ENCODE measurements at places on chromosomes 5 and 9. TPM values are rescaled to one million over a fixed set of nuclear protein-coding genes. Genes with fewer than 3 reads are reported as not detected.

DNA sequence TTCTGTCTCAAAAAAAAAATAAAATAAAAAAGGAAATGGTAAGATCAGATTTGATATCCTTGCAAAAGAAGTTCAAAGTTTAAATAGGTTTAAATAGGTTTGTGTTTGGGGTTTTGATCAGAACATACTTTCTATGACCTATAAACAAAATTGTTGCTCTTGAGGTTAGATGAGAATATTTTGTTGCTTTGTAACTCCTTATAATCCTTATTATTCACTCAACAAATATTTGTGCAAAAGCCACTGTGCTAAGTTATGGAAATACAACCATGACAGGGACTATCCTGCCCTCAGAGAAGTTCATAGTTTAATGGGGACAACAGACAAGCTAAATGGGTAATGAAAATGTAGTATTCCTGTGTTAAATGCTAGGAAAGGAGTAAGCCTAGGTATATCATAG lies 71.5 kb downstream of the INVS start:
- no peak overlapping the region for H3K27ac ChIP-seq
- no peak for DNase-seq
- peaks cover 29% of the 10 kb centered on the region for H3K36me3 ChIP-seq
- no peak overlapping the region for H3K4me3 ChIP-seq

GRCh38 chr9:89032173-89032572 lies 40.9 kb downstream of the S1PR3 start:
- no peak for DNase-seq
- no peak overlapping the region for H3K27ac ChIP-seq
- H3K27me3 ChIP-seq = no peaks in the 10 kb centered on the region
- H3K4me1 ChIP-seq = no peaks in the 10 kb centered on the region
- no peak overlapping the region for H3K4me3 ChIP-seq

DNA sequence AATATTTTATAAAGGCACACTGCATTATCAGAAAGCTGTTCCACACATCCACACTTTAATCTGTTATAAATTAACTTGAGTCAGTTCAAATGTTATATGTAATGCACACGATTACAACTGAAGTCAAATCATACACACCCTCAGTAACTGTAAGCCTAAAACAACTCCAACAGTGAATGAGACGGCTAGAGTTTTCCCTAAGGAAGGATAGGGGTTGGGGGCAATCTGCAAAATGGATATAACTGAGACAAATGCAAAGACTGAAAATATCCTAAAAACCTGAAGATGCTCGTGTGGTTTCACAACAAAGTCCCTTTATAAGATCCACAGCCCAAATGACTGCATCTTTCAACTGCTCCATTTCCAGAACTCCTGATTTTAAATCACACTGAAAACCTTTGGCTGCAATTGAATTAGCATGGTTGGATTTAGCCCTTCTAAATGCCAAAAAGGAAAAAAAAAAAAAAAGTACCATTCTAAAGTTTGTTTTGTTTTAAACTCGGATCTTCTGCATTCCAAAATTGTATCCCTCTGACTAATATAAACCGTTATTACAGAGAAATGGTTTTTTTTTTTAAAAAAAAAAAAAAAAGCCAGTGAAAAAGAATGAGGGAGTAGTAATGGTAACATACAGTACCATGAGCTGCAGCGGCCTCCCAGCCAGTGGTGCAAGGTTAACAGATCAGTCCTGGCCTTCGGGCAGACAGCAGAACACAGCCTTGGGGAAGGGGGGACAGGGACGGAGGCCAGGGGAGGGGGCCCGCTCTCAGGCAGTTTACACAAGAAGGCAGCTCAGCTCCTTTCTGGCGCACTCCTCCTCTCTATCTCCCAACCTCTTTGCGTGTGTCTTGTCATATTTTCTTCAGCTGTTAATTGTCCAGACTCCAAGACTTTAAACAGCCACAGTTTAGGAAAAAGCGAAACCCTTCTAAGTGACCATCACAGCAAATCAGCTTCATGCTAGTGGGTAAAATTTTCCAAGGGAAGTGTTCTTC lies 166.1 kb downstream of the BNC2 start:
- H3K27ac ChIP-seq = no peak overlapping the region
- DNase-seq = peak; percentile 64
- H3K27me3 ChIP-seq = no peaks in the 10 kb centered on the region
- peak overlapping the region; percentile 11 for H3K4me3 ChIP-seq
- peaks cover 5% of the 10 kb centered on the region for H3K4me1 ChIP-seq
- H3K36me3 ChIP-seq = 0 out of 2 replicates have a peak, but pooled peaks cover 3% of the 10 kb centered on the region

DNA sequence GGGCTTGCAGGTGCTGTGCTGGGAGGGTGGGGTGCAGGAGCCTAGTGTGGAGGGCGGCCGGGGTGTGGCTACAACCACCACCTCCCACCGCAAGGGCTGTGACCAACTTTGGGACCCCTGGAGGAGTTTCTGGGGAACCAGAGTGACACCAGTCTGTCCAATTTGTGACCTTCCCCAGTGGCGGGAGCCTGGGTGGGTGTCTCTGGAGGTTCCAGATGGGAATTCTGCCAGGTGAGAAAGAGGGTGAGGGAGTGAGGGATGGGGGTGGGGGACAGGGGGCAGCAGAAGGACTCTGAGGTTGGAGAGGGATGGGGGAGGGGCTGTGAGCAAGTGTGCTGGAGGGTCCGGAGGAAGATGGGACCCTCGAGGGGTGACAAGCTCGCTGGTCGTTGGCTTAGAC lies 4.2 kb upstream of the CACNA1B start:
- no peak overlapping the region for H3K27ac ChIP-seq
- H3K36me3 ChIP-seq = no peaks in the 10 kb centered on the region
- no peaks in the 10 kb centered on the region for H3K4me1 ChIP-seq
- no peak for DNase-seq
- H3K27me3 ChIP-seq = no peaks in the 10 kb centered on the region

SMIM33 gene
- not detected for total RNA-seq

TAF11L10 gene
- total RNA-seq = not detected

DNM1 gene
- 58.0 TPM for total RNA-seq

- no peak overlapping the region for H3K4me3 ChIP-seq
- no peak overlapping the region for H3K27ac ChIP-seq
- H3K27me3 ChIP-seq = no peaks in the 10 kb centered on the region
- no peaks in the 10 kb centered on the region for H3K4me1 ChIP-seq
Observed at GRCh38 chr9:115764645-115765044, 388.9 kb upstream of the PAPPA start.

DNA sequence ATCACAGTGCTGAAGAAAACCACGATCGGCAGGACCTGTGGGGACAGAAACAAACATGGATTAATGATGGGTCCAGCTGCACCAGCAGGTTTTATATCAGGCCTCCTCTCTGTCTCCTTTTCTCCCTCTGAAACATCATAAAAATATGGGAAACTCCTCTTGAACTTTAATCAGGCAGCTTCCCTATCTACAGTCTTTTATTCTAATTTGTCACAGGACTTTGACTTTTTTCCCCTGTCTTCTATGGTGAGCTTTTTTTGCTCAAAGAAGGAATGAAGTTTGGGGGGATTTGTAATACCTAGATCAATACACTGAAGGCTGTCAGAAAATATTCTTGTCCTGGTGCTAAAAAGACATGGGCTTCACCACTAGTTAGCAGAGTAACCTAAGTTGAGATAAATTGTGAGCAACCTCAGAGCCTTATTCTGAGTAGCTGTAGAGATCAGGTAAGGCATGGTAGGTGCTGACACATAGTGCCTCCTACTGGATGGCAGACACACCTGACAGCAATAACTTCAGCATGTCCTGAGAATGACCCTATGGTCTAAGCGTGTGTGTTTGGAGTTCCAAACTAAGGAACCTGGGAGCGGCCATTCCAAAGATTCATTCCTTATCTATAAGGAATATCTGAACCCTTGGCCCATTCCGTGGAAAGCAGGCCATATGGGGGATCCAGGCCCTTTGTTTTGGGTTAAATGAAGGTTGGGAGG lies 46.2 kb downstream of the SLC28A3 start:
- H3K27me3 ChIP-seq = no peaks in the 10 kb centered on the region
- peaks cover 6% of the 10 kb centered on the region for H3K4me1 ChIP-seq
- no peak overlapping the region for H3K27ac ChIP-seq
- DNase-seq = peak; percentile 59

ARHGEF39 gene
- total RNA-seq = 21.6 TPM

- no peaks in the 10 kb centered on the region for H3K4me1 ChIP-seq
- no peak overlapping the region for H3K4me3 ChIP-seq
- H3K36me3 ChIP-seq = peaks cover 7% of the 10 kb centered on the region
- no peaks in the 10 kb centered on the region for H3K27me3 ChIP-seq
- no peak overlapping the region for H3K27ac ChIP-seq
Observed at GRCh38 chr9:33458444-33458843, 11.1 kb upstream of the AQP3 start.

- H3K36me3 ChIP-seq = no peaks in the 10 kb centered on the region
- H3K4me1 ChIP-seq = no peaks in the 10 kb centered on the region
- no peak overlapping the region for H3K27ac ChIP-seq
- no peak overlapping the region for H3K4me3 ChIP-seq
- no peaks in the 10 kb centered on the region for H3K27me3 ChIP-seq
Observed at GRCh38 chr9:135078361-135078821, 9.1 kb upstream of the OLFM1 start.

DNA sequence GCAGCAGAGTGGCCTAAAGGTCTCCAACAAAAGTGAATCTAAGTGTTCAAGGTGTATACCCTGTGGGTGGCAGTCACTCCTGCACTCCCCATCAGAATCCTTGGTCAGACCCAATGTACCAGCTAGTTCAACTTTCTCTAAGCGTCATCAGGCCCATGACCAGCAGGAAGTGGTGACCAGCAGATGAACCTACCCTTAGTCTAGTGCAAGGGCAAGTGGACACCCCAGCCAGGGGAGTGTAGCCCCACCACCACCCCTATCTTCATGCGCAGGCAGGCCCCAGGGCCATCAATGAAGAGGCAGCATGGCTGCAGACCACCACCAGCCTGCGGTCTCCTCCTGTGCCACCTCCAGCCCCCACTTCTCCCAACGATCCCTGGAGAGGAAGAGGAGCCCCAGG lies 213.1 kb downstream of the AGTPBP1 start:
- H3K27ac ChIP-seq = no peak overlapping the region
- H3K36me3 ChIP-seq = no peaks in the 10 kb centered on the region
- no peak overlapping the region for H3K4me3 ChIP-seq
- H3K4me1 ChIP-seq = no peaks in the 10 kb centered on the region
- H3K27me3 ChIP-seq = no peaks in the 10 kb centered on the region

DNA sequence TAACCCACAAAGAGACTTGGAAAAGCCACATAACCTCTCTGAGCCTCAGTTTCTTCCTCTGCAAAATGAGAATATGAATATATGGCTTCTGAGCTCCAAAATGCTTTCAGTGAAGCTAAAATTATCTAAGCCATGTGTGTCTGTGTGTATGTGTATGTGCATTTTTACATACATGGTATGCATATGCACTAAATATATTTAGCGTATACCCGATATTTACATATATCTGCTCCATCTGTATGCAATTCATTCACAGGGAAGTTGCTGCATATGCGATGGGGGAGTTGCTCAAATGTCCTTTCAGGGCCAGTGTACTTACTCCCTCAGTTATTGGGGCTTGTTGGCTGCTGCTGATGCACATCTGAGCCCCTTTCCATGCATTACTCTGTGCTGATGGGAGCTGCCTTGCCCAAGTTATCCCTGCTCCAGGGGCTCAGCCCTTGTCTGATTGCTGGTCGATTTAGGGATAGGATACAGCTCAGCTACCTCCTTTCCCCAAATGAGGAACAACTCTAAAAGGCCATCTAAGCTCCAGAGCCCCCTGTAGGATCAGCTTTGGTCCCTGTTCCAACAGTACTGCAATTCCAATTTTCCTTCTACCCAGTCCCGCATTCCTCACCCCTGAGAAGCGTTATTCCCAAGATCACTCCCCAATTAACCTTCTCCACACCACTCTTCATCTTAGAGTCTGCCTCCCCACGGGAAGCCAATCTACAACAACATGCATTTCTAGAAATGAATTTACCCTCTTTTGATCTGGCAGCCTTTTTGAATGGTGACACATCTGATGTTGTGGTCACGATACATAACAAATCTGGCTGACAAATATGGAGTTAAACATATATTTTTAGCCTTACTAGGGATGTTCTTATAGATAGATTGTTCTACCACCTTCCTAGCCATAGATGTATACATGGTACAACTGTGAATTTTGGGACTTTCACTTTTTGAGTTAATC lies 15.9 kb downstream of the RHOBTB3 start:
- no peak overlapping the region for H3K27ac ChIP-seq
- no peaks in the 10 kb centered on the region for H3K27me3 ChIP-seq
- no peak overlapping the region for H3K4me3 ChIP-seq
- DNase-seq = no peak
- no peaks in the 10 kb centered on the region for H3K4me1 ChIP-seq
- no peaks in the 10 kb centered on the region for H3K36me3 ChIP-seq

GRCh38 chr5:5145651-5146529 lies 5.8 kb downstream of the ADAMTS16 start:
- no peaks in the 10 kb centered on the region for H3K27me3 ChIP-seq
- DNase-seq = no peak
- no peak overlapping the region for H3K27ac ChIP-seq
- H3K4me1 ChIP-seq = peaks cover 4% of the 10 kb centered on the region
